ENCODE measurements at places on chromosomes 2 and 18. TPM values are rescaled to one million over a fixed set of nuclear protein-coding genes. Genes with fewer than 3 reads are reported as not detected.

DNA sequence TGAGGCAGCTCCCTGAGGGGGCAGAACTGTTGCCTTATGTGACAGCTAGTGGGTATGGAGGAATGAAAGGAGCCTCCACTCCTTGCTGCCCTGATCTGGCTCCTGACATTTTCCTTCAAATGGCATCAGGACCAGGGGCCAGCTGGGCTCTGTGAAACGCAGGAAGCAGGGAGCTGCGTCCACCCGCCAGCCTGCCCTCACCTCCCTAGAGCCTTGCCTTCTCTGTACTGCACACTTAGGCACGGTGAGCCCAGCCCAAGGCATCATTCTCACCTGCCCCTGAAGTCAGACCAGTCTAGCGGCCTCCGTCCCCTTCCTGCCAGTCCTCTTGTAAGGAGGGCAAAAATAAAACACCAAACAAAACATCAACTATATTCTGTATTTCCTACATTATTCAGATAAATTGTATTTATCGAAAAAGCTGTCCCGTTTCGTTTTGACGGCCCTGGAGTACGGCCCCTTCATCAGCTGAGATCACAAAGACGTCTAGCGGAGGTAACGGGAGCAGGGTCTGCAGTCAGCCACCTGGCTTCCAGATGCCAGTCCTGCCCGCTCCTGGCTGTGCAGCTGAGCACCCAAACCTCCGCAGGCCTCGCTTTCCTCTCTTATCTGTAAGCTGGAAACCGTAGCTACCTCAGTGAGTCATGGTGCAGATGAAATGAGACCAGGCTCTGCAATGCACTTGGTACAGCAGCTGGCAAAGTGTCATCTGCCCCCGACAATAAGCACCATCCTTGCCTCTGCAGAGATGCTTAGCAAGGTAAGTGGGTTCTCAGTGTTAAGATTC is 6.9 kb upstream of the CTDP1 start:
- DNase-seq = no peak

- no peak for DNase-seq
These were observed 8.6 kb upstream of the IL36A start for GRCh38 chr2:112996635-112997034.

- DNase-seq = no peak
These were observed 11.1 kb upstream of the SATB2 start for GRCh38 chr2:199468561-199469513.

- DNase-seq = no peak
These were observed 140.2 kb upstream of the ID2 start for GRCh38 chr2:8541636-8542035.

GRCh38 chr2:201070948-201071478 is 458 bp downstream of the HYCC2 start:
- no peak for DNase-seq

GRCh38 chr18:78768221-78768620 is 211.4 kb upstream of the SALL3 start:
- DNase-seq = peak; percentile 39

FOXD4L1 gene
- 0.39 TPM for total RNA-seq

DNA sequence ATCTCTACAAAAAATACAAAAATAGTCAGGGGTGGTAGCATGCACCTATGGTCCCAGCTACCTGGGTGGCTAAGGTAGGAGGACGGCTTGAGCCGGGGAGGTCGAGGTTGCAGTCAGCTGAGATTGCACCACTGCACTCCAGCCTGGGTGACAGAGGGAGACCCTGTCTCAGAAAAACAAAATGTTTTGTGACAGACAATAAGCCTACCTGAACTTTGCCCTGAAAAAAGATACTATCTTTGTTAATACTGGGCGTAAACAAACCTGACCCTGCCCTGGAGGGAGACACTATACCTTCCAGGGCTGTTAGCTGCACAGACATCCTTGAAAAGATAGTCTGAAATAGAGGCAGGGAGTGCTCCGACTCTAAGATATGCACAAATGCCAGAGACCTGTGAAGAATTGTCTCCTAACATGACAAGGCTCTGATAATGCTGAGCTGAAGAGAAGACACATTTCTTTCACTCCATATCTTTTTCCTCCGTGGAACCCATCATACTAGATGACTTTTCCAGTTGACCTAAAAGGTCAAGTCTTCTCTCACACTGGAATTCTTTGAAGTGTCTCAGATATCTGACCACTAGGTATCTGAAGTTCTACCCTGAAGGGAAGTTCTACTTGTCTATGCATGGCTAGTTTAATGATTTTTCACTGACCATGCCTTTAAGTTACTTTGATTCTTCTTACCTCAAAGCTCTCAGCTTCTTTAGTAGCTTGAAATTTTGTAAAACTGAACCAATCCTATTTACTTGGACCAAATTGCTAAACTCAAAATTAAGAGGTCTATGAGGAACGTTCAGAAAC is 20.9 kb upstream of the HK2 start:
- no peak for DNase-seq

PARD3B gene
- 31.4 TPM for total RNA-seq

DNA sequence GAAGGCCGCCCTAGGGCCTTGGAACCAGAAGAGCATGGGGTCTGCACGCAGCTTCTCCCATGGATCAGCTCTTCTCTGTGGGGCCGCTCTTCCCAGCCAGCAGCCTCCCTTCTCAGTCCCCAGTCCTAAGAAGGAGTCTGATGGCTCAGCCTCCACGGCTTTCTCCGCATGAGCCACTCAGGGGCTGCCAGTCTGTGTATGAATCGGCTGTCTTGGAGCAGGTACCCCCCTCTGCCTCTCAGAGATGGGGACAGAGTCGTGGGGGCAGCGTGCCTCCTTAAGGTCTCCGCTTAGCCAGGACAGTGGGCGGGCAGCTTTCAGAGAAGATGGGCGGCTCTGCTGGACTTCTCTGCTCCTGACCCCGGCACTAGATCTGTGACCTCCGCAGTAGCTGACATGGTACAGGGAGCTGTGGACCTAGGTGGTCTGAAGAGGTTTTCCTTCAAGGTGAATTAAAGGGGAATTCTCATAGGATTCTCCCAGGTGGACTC is 21.6 kb downstream of the INPP5D start:
- DNase-seq = no peak

WDR33 gene
- total RNA-seq = 60.1 TPM

GRCh38 chr18:48864876-48865275 is 85.9 kb downstream of the SMAD7 start:
- no peak for DNase-seq

GKN2 gene
- not detected for total RNA-seq

GRCh38 chr2:177872286-177872685 is 200.3 kb downstream of the PDE11A start:
- DNase-seq = no peak

PARD6G gene
- total RNA-seq = 26.4 TPM

FAM228A gene
- total RNA-seq = 1.2 TPM

DNA sequence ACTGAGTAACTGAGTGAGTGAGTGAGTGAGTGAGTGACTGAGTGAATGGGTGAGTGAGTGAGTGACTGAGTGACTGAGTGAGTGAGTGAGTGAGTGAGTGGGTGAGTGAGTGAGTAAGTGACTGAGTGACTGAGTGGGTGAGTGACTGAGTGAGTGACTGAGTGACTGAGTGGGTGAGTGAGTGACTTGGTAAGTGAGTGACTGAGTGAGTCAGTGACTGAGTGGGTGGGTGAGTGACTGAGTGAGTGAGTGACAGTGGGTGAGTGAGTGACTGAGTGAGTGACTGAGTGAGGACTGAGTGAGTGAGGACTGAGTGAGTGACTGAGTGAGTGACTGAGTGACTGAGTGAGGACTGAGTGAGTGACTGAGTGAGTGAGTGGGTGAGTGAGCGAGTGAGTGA is 13.9 kb downstream of the MAL start:
- DNase-seq = no peak

WNT10A gene
- total RNA-seq = 4.0 TPM

- no peak for DNase-seq
These were observed 35.7 kb upstream of the TAF4B start for GRCh38 chr18:26190506-26190905.

POTEC gene
- not detected for total RNA-seq

DNA sequence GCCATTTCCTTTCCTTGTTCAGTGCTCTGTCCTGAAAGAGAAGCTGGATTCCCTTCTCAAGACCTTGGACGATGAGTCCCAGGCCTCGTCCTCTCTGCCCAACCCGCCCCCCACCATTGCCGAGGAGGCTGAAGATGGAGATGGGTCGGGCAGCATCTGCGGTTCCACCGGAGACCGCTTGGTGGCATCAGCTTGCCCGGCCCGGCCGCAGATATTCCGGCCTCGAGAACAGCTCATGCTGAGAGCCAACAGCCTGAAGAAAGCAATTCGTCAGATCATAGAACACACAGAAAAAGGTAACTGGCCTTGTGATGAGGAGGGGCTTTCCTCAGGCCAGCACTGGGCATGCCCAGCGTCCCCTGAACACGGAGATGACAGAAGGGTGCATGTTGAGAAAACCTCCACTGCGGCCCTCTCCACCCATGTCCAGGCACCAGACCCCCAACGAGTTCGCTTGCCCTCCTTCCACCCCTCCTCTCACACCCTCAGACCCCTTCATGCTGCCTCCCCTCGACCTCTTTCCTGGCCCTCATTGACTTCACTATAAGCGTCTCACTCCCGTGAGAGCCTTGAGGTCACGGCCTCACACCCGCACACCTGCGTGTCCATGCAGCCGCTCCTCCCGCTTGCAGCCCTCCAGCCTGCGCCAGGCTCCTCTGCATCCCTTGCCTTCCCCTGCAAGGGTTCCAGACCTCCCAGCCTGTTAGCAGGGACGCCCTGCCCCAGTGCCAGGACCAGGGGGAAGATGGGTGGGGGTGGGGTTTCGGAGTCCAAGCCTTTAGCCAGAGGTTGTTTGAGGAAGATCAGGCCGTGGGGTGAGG is 95.0 kb downstream of the DGKD start:
- no peak for DNase-seq

DNA sequence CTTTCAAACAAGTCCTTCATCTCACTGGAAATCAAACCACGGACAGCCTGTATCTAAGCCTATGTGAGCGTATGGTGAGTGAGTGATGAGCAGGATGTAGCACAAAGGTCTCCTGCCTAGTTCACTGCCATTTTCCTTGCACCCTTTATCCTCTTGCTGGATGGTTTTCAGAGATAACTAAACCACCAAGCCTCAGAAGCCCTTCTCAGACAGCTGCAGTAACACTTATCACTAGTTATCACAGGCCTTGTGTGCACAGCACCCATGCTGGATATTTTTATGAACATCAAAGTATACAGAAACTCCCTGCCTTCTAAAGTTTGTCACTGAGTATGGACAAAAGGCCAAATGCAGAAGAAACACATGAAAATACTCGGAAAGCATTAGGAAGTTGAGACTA is 69.5 kb downstream of the C1D start:
- no peak for DNase-seq

- no peak for DNase-seq
These were observed 135.2 kb upstream of the HAAO start for GRCh38 chr2:42927334-42928160.

GRCh38 chr2:181364492-181365170 is 92.6 kb upstream of the ITGA4 start:
- DNase-seq = no peak

EGR4 gene
- total RNA-seq = not detected

HDAC4 gene
- total RNA-seq = 86.9 TPM

SPP2 gene
- total RNA-seq = not detected

- no peak for DNase-seq
These were observed 21.3 kb downstream of the DYTN start for GRCh38 chr2:206696910-206697309.

DNA sequence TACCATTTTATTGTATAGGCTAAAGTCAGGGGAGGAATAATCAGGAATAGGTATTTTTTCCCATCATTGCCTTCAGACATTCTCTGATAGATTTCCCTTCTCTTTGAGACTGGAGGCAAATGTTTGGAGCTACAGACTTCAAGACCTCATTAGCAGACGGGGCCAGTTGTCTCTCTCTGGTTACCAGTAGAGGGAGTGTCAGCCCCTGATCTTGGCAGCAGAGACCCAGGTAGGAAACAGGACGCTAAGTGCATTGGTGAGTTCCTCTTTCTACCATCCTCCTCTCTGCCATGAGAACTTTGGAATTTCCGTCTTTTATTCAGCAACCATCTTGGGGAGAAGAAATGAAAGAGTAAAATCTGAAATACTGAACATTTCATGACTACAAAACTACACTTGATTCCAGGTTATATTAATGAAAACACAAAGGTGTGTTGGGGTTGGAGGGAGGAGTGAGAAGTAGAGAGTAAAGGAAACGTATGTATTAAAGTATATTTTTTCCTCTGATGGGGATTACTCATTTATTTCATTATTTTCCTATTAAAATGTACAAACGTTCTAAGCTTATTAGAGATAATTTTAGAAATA is 186.2 kb upstream of the GCFC2 start:
- no peak for DNase-seq

DNA sequence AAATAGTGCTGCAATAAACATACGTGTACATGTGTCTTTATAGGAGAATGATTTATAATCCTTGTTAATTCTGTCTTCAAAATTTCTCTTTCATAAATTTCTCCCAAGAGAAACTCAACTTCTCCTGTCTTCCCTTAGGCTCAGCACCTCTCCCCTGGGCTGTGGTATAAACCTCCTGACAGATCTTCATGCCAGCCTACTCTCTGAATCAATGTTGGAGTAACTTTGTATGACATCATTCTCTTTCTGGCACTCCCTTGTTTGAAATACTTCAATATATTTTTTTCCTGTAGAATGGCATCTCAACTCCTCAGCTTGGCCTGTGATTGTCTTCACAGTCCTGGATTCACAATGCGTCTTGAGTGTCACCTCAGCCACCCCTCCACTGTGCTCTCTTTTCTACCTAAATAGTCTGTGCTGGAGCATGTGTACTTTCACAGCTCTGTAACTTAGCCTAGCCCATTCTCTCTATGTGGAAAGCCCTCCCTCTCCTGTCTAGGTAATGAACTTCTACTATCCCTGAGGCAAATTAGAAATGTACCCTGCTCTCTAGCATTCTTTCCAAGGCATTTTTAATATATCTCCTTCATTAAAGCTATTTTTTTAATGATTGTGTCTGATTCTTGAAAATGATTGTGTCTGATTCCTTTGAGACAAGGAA is 649.9 kb upstream of the FANCL start:
- no peak for DNase-seq

GRCh38 chr2:39435741-39436591 is 1.1 kb downstream of the MAP4K3 start:
- no peak for DNase-seq

SERPINB13 gene
- total RNA-seq = not detected

DNA sequence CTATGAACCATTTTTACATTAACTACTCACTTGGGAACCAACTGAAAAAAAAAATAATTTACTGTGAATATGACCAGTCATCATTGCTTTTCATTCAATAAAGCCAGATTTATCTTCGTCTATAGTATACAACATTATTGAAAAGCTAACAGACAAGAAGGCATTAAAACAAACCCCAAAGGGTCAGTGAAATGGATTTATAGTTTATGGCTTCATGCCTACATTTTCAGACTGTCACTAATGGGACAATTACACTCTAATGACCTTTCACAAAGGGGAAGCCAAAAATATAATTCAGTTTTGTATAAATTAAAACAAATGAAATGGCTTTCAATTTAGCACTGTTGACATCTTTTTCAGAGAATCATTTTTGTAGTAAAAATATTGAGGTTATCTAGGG is 169.1 kb downstream of the DSEL start:
- DNase-seq = no peak

GRCh38 chr2:75466708-75467311 is 93.9 kb downstream of the EVA1A start:
- DNase-seq = no peak

ASPRV1 gene
- 1.7 TPM for total RNA-seq
